ENCODE measurements at places on chromosomes 7 and 10.

- no peak for DNase-seq
Observed at GRCh38 chr10:35545079-35545657, 60.0 kb upstream of the GJD4 start.

GRCh38 chr7:32259931-32260596 lies 189.9 kb upstream of the PDE1C start:
- no peak for DNase-seq

DNA sequence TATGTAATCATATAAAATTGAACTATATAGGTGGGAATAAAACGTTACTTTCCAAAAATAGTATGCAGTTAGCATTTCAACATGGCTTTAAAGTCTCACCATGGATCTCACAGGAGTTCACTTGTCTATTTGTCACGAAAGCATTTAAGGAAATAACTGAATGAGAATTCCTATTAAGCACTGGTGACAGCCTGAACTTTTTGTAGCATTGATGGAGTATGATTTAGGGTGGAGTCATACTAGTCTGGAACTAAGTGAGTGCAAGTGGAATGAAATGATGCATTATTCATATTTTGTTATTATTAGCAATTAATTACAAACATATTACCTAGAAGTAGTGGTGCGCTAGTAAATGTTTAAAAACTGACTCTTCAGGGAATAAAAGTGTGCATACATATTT lies 26.0 kb upstream of the HIBADH start:
- DNase-seq: no peak

- DNase-seq: no peak
Observed at GRCh38 chr7:122942059-122942458, 53.4 kb downstream of the TAS2R16 start.

DNA sequence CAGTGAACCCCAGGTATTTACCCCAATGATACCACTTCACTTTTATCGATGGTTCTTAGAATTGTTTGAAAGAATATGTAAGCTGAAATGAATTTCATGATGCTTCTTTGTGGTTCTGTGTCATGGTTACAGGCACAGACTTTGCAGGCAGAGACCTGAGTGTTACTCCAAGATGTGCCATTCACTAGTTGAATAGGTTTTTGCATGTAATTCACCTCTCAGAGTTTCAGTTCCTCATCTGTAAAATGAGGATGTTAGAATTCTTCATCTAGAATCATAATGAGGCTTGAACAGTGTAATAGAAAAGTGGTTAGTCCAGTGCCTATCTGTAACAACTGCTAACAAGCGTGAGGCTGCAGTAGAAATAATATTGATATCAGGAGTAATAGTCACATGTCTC lies 54.6 kb downstream of the VSTM2A start:
- DNase-seq: no peak

- no peak for DNase-seq
Observed at GRCh38 chr10:69498711-69499471, 47.6 kb downstream of the TSPAN15 start.

Measured in amniotic stem cell (primary cell).